ENCODE measurements at places on chromosomes 5 and 9.

DNA sequence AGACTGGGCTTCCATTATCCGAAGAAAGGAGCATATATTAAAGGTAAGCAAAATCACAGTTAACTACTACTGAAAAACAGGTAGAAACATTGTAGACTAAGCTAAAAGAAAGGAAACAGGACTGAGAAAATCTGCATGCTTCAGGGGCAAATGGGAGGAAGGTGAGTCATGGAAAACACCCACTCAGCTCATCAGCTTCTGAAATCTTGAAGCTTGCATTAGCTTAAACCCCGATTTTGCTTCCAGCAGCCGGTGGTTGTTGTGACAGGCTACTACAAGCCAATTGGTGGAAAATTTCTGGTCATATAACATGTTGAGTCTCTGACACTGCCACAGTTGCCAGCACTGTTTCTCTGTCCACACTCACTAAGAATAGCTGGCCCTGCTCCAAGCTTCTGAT is 179.6 kb upstream of the PUM3 start:
- DNase-seq = no peak

DNA sequence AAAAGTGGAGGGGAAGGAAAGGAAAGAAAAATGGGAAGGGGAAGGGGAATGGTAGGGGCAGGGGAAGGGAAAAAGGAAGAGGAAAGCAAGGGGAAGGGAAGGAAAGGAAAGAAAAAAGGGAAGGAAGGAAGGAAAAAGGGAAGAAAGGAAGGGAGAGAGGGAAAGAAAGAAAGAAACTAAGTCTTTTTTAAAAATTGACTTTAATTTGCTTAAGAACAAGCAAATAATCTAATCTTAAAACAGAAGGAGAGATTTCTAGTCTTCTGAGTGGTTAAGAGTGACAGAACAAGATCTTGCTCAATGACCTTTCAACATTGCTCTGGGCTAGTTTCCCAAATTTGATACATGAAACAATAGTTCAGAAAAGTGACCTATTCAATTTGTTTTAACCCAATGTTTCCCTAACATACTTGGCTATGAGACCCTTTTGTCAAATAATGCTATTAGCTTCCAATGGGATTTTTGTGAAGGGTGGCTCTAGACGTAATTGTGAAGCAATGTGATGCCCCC is 33.4 kb upstream of the GLIS3 start:
- DNase-seq = no peak

GRCh38 chr9:14693251-14693861 is at the start of gene ZDHHC21:
ZDHHC21 (minus strand) TSS chr9:14693432; CDS start chr9:14674340, 19,092 bp downstream.
- DNase-seq = peak; percentile 39

- no peak for DNase-seq
Observed at GRCh38 chr5:947626-948471, 55.2 kb downstream of the TRIP13 start.

- no peak for DNase-seq
Observed at GRCh38 chr9:118330191-118330986, 626.2 kb downstream of the TLR4 start.

GRCh38 chr9:134403292-134403681 is 77.0 kb downstream of the RXRA start:
- DNase-seq = no peak

GRCh38 chr5:148846930-148847329 is 20.5 kb downstream of the ADRB2 start:
- DNase-seq = no peak

- no peak for DNase-seq
Observed at GRCh38 chr5:91272858-91273257, 110.3 kb downstream of the ARRDC3 start.

DNA sequence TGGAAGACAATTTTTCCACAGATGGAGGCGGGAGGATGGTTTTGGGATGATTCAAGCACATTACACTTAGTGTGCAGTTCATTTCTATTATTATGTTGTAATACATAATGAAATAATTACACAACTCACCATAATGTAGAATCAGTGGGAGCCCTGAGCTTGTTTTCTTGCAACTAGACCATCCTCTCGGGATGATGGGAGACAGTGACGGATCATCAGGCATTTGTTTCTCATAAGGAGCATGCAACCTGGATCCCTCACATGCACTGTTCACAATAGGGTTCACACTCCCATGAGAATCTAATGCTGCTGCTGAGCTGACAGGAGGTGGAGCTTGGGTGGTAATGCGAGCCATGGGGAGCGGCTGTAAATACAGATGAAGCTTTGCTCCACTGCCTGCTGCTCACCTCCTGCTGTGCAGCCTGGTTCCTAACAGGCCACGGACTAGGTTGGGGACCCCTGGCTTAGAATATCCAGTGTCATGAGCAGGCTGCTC is 1.6 kb downstream of the STKLD1 start:
- no peak for DNase-seq

- DNase-seq = peak; percentile 19
Observed at GRCh38 chr9:129174102-129174723, 3.8 kb downstream of the IER5L start.

GRCh38 chr9:135346438-135347050 is 133.0 kb upstream of the PPP1R26 start:
- DNase-seq = no peak

GRCh38 chr5:111975133-111975532 is 218.1 kb upstream of the NREP start:
- DNase-seq = no peak

DNA sequence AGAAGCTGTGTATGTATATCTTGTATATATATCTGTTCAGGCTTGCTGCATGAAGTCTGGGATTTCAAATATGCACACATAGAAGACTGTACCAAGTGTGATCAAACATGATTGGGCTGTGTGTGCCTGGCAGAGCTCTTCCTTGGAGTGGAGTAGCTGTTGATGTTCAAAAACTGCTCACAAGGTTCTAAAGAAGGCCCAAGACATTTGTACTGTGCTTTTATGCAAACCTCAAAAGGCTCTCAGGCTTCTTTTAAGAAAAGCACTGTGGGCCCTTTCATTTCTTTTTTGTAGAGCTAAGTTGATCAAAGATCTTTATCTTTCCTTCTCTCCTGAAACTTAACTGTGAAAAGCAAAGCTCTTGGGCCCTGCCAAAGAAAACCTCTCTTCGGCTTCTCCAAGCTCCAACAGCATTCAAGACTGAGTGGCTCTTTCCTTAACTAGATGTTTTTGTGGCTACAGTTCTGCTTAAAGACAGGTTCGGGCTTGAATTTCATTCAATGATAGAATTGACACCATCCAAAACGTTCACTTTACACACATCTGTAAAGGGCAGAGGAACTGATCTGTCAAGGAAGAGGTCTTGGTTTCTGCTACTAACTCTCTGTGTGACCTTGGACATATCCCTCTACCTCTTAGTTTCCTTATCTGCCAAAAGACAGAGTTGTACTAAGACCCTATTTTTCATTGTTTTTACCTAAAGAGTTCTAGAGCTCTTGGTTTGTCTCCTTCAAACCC is 105.8 kb upstream of the IL6ST start:
- DNase-seq = no peak

GRCh38 chr9:98809311-98810101 is 2.0 kb downstream of the GALNT12 start:
- DNase-seq = no peak

DNA sequence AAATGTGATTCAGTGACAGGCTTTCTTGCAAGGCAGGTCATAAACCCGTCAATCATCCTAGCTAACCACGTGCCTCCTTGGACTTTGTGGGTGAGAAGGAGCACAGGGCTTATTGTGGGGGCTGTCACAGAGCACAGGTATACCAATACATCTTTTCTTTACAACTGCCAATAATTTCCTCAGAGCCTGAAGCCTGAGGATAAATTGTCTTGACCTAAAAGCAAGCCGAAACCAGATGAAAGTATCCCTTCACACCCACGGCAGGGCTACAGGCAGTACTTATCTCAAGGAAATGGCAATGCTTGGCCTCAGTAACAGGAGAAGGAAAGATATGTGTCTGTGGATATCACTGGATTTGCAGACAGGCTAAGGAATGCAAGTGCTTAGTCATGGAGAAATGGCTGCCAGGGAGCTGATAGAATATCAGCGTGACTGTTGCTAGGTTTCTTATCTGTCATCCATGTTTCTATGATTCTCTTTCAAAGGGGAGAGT is 90.3 kb upstream of the ZNF366 start:
- no peak for DNase-seq

GRCh38 chr9:37989701-37990100 is 79.3 kb downstream of the SHB start:
- no peak for DNase-seq

DNA sequence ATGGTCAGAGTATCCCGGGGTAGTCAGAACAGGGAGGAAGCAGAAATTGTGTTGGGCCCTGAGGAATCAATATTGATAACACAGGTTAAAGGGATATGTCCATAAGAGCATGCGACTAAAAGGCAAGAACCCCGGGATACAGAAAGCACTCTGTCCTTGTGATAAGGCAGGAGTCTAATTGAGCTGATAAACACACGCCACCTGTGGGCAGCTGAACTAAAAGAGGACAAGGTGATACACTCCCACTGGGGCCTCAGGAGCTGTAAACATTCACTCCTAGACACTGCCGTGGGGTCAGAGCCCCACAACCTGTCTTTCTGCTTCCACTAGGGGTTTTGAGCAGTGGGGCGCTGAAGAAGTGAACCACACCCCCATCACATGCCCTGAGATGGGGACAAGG is 144.7 kb upstream of the MPDZ start:
- no peak for DNase-seq

- DNase-seq = no peak
Observed at GRCh38 chr9:124259158-124259808, 1.5 kb downstream of the NEK6 start.

DNA sequence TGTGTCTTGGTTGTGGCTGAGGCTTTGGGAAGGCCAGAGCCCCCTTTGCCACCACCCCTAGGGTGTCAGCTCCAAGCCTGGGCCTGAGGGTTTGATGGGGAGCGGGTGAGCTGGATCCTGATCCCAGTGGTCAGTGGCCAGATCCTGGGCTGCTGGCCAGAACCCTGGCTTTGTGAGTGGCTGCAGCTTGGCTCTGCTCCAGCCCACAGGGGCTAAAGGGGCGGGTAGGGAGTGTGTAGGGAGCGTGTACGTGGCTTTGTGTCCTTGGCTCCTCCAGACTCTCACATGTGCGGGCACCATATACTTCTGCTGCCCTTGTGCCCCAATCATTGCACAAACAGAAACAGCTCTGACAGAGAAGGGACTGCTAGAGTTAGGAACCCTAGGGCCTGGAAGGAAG is 1.2 kb upstream of the IL11RA start:
- no peak for DNase-seq

DNA sequence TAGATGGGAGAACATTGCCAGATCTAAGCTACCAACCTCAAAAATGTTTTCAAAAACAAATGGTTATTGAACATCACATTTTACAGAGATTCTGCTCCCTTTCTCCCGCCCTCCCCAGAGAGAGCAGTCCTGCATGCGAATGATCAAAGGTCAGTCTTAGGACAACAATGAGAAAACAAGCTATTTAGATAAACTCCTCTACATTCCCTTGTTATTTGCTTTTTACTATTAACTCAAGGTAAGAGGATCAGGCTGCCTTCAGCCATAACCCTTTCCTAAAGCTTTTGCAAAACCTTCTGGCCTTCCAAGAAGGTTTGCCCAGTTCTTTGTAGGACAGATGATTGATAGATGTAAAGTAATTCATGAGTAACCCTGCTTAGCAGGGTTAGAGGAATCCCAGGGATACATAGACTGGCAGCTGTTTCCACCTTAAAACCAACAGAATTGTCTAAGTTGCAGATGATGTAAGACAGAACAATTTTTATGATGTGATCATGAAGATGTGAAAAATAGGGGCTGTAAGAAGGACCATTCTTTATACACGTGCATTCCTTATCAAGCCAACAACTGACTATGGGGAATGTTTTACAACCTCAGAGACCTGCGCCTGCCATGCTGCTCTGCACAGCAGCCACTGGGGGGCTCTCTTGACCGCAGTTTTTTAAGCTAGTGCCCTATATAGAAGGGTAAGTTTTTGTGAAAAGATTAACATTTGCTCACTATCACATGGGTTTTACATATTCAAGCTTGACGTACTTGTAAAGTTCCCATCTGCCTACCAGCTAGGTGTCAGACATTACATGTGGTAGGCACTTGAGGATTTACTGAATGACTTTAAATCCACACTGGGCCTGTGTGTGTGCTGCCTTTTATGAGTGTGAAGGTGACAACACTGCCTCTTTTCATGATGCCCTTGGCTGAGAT is 2.3 kb upstream of the ZNF782 start:
- peak; percentile 47 for DNase-seq

- DNase-seq = no peak
Observed at GRCh38 chr5:54845567-54845941, 139.8 kb downstream of the ESM1 start.

DNA sequence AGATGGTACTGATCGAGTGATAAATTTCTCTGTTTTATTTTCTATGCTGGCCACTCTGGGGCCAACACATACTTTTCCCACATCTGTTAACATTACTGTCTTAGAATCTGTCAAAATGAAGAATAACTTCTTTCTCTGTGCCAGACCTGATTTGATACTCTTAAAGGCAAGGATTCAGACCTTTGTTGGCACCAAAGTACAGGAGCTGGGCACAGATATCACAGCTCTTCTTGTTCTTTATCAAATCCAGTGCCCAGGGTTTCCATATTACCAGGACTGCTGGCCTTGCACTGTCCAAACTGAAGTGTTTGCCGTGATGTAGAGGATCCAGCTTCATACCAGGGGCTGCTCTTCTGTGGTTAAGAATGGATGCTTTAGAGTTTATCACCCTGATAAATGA is 20.9 kb downstream of the ZNF474 start:
- DNase-seq = no peak

GRCh38 chr9:134189145-134189469 is 24.7 kb upstream of the RNU6ATAC start:
- no peak for DNase-seq

- DNase-seq = no peak
Observed at GRCh38 chr5:180097163-180097894, 25.8 kb upstream of the RNF130 start.

DNA sequence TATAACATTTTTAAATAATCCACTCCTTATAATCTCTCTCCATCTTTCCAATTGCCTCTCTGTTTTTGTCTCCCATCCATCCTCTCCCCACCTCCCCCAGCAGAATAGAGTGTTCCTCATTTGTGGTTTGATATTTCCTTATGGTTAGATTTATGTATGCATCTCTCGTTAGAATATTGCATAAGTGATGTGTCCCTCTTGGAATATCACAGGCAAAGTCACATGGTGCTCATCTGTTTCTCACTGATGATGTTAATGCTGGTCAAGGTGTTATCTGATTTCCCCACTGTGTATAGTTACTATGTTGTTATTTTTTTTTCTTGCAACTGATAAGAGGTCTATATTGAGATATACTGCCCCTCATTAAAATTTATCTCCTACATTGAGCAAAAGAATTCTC is 3.1 kb upstream of the LRRC70 start:
- no peak for DNase-seq

GRCh38 chr5:59340637-59341036 is 552.9 kb downstream of the PDE4D start:
- no peak for DNase-seq

DNA sequence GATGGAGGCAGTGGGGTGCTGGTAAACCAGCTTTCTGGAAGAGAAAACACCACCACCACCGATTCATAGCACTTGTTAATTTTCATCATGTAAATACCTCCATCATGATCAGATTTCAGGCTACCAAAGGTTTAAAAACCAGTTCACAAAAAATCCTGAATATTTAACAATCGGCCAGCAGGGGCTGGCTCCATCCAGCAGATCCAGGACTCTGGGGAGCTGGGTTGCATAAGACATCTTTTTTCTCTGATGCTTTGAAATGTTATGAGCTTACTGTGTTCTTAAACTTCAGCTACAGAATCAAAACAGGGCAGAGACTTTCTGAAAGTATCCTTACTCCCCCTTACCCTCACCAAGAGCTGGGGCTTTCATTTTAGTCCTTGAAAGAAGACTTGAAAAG is 14.6 kb upstream of the RNF183 start:
- no peak for DNase-seq

GRCh38 chr9:134324359-134325095 is 1.7 kb upstream of the RXRA start:
- DNase-seq = no peak

GRCh38 chr5:31329715-31330114 is 136.2 kb downstream of the CDH6 start:
- no peak for DNase-seq

Data from nucleus accumbens (tissue), 56 donors.